Stimulated activated CD4-positive, alpha-beta T cell treated with anti-CD3 and anti-CD28 coated beads, Interleukin-15, amount 100 ng/mL, for 24 hours (primary cell): ENCODE measurements at places on chromosomes 5 and 9.

DNA sequence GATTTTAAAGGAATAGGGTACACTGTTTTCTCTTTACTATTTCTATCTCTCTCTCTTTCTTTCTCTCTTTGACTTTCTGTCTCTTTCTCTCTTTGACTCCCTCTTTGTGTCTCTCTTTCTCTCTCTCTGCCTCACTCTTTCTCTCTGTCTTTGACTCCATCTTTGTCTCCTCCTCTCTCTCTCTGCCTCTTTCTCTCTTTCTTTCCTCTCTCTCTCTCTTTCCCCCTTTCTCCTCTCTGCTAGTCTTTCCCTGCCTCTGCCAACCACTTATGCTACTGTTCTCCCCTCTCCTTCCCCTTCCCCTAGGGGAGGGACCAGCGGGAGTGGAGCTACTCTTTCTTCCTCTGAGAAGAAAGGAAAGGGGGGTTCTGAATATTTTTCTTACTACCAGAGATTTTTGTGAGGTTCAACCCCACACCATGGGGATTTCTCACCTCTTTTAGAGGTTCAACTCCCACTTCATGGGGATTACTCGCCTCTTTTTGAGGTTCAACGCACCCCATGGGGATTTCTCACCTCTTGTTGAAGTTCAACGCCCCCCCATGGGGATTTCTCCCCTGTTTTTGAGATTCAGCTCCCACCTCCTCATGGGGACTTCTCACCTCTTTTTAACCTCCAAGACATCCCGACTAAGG, 309.9 kb downstream of the NR3C1 start:
- DNase-seq = peak; percentile 7

DNA sequence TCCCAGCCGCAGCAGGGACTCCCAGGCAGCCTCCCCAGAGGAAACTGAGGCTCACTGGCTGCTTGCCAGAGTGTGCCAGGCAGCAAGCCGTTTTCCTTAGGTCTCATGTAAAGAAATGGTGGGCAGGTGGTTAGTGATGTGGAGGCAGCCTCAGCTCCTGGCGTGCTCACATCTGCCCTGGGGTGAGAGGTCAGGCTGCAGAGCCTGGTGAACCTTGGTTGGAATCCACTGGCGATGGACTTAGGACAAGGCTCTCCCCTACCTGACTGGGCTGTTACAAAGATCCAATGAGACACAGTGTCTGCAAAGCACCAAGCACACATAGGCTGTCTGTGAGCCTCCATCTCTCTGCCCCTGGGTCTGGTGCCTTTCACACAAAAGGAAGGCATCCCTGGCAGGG, 30.9 kb downstream of the LHX6 start:
- DNase-seq = no peak

DNA sequence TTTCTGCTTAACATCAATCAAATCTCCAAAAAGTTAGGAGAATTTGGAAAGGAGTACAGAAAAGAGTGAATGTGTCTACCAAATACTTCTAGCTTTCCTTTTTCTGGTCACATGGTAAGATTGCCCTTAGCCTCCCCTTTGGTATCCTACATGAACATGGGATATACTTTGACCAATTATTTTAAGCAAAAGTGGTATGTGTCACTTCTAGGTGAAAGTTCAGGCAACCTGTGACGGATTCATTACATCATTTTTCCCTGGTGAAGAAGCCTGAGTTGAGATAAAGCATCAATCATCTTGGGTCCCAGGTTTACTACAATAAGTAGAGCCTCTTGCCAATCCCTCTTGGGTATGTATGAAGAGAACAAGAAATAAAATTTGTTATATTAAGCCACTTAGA, 419.2 kb downstream of the PDE4D start:
- DNase-seq = no peak

DNA sequence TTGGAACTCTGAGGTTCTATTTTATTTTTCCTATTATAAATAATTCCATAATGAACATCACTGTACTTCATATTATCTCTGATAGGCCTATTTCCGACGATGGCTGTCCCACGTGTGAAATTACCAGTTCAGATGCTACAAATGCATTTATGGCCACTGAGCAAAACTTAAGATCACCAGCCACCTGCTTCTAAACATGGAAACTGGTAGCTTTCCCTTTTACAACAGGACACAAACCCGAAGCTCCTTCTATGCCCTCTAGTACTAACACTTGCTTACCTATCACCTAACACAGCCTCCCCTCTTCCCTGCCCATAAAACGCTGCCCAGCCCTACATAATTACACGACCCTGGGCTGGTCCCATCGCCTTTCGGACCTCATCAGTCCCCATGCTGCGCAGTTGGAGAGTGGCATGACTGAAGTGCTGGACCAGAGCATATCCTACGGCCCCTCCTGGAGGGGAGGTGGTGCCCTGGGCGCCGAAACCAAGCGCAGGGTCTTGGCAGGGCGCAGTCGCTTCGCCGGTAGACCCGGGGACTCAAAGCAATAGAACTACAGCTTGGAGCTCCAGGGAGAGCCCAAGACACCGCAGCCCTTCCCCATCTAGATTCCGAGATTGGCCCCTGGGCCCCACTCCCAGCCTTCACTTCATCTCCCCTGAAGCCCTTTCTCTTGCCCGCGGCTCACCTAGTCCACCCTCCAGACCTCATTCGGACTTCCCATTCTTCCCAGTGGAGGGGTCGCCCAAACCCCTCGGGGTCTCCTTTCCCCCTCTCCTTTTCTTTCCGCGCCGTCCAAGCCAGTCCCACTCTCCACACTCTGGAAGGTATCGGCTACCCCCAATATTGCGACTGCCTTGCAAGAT, 1.0 kb upstream of the SAP30L start:
- DNase-seq = peak; percentile 31

- DNase-seq = no peak
These were observed 1.4 kb upstream of the SNAPC4 start for GRCh38 chr9:136401173-136401922.

DNA sequence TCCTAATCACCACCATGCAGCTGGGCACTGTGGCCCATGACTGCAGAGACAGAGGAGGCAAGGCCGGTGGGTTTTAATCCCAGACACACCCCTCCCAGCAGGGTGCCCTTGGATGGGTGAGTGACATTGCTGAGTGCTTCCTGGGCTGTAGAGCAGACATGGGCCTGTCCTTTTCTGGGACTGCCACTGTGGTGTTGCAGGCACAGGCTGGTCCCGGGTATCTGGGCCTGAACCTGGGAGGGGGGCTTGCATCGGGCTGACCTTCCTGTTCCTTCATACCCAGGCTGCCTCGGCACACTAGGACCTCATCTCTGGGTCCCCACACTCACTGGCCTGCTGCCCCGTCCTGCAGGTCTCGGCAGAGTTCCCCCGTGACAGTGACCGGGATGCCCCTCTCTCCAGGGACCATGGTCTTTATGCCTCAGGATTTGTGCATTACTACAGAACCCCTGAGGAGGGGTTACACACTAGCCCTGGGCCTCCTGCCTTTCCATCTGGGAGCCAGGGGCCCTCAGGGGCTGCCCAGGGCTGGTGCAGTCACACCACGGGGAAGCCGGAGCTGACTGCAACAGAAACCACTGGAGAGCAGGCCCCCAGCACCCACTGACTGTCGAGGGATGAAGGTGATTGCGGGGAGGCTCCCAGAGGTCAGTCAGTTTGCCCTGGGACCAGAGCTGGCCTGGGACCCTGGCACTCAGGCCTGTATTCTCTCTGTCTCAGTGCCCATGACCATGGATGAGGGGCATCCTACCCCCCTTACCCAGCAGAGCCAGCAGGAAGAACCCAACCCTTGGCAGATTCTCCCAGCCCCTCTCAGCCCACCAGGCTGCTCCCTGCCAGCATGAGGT, 8.9 kb upstream of the SLC25A48 start:
- no peak for DNase-seq

DNA sequence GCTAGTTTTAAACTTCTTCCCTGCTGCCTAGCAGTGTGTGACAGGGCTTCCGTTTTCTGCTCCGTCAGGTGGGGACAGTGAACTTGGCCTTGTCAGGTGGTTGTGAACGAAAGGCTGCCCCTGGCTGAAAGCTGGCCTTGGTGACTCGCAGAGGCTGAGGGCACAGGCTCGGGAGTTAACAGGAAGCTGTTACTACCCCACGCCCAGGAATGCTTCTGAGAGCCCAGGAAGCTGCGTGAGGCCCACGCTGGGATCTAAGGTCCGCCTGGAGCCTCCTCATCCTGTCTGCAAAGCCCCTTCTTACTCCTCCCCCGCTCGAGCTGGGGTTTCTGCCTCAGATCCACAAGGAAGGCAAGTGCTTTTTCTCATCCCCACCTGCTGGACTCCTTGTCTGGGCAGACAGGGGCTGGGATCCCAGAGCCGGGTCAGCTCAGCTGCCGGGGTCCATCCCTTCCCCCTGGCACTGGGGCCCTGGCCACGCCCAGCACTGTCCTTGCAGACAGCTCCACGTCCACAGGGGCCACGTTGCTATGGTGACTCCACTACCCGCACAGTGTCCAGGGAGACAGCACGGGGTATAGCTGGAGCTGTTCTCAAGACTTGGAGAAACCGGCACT, 124.7 kb upstream of the TBC1D2 start:
- no peak for DNase-seq

GRCh38 chr5:74063821-74064220, 437.8 kb downstream of the ARHGEF28 start:
- no peak for DNase-seq

DNA sequence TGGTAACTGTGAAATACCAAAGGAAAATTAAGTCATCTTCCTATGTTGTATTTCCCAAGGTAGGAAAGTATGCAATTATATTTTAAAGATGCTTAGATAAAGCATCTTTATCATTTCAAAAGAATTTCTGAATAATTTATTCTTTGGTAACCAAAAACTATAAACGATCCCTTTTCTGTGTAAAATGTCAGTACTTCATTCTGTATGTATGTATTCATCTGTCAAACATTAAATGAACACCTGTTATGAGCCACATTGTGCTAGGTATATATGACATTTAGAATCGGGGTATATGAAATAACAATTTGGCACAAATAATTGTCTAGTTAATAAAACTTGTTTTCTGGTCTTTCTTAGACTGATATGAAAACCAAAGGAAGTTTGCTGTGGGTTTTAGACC, 89.4 kb upstream of the DHFR start:
- no peak for DNase-seq

GRCh38 chr5:26026044-26026443, 1012.3 kb downstream of the CDH9 start:
- no peak for DNase-seq

- DNase-seq = peak; percentile 77
These were observed 39.9 kb downstream of the MOCS2 start for GRCh38 chr5:53069626-53070025.

- no peak for DNase-seq
These were observed 20.3 kb downstream of the ARPC5L start for GRCh38 chr9:124882231-124882630.

DNA sequence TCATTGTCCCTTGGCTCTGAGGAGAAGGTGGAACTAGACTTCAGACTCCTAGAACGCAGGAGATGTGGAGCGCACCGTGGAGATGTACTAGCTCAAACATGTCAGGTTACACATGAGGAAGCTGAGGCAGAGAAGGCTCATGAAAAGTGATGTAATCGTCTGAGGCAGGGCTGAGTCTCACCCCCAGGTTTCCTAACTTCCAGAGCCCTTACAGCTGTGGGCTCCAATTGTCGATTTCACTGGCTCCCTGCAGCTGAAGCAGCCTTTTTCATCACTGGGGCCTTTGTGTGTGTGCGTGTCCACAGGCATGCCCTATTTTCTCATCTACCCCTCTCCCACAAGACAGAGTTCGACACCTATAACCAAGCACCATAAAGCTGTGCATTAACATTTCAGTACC, 370.6 kb downstream of the NTRK2 start:
- no peak for DNase-seq

GRCh38 chr5:157862183-157862851, 3.4 kb upstream of the CLINT1 start:
- no peak for DNase-seq

- no peak for DNase-seq
These were observed 30.6 kb upstream of the SEMA4D start for GRCh38 chr9:89528540-89528939.

DNA sequence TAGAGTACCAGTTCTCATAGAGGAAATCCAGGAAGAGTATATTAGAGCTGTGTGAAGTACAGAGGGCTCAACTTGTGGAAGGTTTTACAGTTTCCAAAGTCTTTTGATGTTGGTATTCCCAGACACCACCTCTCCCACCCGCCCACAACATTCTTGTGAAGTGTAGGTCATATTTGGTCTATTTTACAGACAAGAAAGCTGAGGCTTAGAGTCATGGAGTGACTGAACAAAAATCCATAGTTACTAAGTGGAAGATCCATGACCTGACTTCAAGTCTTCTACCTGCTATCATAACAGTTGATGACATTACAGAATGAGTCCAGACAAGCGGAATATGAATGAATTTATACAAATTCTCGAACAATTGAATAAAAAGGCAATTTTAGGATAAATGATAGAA, 187.1 kb upstream of the RPS23 start:
- no peak for DNase-seq

DNA sequence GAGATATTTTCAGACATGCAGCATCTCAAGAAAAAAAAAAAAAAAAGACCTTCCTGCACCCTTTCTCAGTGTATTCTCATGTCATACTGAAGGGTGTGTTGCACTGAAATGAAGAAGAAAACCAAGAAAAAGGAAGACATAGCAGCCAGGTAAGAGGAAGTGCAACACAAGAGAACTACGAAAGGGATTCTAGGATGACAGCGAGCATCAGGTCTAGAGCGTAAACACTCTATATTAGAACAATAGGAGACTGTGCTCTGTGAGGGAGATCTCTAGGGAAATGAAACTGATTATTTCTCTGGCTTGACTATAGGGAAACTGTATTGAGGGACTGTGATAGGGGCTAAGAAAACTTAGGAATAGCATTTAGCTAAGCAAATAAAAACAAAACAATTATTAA, 30.0 kb downstream of the BTF3 start:
- DNase-seq = no peak

- no peak for DNase-seq
These were observed 371.5 kb downstream of the PRELID2 start for GRCh38 chr5:145463634-145464033.

GRCh38 chr5:77852514-77853352, 76.6 kb upstream of the TBCA start:
- DNase-seq = peak; percentile 36

DNA sequence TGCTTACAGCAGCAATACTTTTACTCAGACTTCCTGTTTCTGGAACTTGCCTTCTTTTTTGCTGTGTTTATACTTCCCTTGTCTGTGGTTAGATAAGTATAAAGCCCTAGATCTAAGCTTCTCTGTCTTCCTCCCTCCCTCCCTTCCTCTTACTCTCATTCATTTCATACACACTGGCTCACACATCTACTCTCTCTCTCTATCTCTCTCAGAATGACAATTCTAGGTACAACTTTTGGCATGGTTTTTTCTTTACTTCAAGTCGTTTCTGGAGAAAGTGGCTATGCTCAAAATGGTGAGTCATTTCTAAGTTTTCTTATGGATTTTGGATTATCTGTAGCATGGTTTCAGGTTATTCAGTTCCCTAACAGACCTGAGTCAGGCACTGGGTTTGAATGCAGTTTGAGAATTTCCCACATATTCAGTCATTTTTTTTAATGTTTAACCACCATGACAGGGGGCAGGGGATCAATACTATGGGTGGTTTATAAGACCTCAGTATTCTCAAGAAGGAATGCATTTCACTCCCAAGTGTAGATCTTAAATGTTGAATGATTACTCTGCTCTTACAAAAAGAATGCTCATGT, at the start of gene IL7R:
Gene IL7R (plus strand): TSS at position 127 of the 587 bp plus-strand sequence. CDS start 87 bp downstream, at position 214.
- peak; percentile 39 for DNase-seq

- no peak for DNase-seq
These were observed 26.6 kb downstream of the PHF2 start for GRCh38 chr9:93603011-93603410.
